GM03348 (cell line): ENCODE measurements at places on chromosomes 11 and 22.

GRCh38 chr11:101574886-101575285, 8.9 kb downstream of the TRPC6 start:
- DNase-seq, result no peak

- no peak for DNase-seq
Measured at GRCh38 chr11:93143800-93144199, 54.0 kb downstream of the SLC36A4 start.

GRCh38 chr22:35313311-35314121, 13.8 kb downstream of the TOM1 start:
- peak; percentile 81 for DNase-seq

DNA sequence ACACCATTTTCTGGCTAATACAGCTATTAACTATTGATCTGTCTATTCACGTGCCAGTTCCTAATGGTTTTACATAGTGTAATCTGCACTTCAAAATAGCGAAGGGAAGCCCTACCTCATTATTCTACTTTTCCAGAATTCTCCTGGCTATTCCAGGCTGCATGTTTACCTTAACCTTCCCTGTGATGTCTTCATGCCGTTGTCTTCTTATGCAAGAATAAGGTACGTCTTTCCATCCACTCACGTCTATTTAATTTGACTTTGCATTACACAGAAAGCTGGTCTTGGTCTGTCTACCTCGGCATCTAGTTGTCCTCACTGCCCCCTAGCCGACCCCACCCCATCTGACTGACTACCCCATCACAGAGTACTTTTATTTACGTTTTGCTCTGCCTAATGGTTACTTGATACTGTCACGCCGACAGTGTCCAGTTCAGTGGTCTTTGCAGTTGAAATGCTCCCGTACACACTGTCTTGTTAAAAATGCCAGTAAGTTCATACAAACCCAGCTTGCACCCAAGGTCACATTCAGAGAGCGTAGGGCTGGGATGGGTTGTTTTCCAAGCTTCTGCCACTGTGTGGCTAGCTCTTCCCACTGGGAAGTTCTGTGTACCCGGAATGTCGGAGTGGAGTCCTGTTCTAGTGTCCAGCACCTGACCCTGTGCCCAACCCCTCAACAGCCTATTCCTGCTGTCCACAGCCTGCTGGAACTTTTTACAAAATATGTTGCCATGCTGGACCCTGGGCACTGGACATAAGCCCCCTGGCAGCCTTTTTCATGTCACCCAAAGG, 15.0 kb downstream of the NEAT1 start:
- DNase-seq, result no peak

GRCh38 chr22:26806445-26807175, 149.2 kb downstream of the MIAT start:
- no peak for DNase-seq

GRCh38 chr11:3122775-3123201, 42.3 kb downstream of the OSBPL5 start:
- DNase-seq, result no peak

- no peak for DNase-seq
Measured at GRCh38 chr11:72764503-72764902, 12.3 kb upstream of the ARAP1 start.

DNA sequence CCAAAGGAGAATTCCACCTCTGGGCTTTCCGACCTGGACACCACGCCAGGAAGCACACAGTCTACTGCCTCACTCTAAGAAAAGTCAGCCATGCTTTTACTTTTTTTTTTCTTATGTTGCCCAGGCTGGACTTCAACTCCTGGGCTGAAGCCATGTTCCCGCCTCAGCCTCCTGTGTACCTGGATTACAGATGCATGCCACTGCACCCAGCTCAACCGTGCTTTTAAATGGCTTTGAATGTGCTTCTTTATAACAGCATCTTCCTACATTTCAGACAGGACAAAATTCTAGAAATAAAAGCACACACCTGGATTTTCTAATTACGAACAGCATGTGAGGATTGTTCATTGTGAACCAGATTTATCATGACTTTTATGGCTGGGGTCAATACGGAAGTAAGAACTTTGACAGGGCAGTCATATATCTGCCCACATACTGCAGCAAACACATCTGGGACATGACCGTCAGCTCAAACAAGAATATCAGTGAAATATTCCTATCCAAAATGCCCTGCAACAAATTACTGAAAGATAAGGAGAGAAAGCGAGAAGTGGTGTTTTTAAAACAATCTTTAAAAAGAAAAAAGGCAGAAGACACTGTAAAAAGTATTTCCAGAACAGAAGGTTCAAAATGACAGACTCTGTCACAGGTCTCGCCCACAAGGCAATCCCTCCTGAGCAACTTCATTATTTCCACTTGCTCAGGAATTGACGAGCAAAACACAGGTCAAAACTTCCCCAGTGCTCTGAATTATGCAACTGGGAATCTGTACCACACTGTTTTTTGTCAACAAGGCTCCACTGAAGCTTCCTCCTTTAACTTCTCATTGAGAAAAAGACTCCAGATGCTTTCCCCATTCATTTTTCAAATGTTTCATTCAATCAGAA, 42.1 kb downstream of the PACSIN2 start:
- no peak for DNase-seq

DNA sequence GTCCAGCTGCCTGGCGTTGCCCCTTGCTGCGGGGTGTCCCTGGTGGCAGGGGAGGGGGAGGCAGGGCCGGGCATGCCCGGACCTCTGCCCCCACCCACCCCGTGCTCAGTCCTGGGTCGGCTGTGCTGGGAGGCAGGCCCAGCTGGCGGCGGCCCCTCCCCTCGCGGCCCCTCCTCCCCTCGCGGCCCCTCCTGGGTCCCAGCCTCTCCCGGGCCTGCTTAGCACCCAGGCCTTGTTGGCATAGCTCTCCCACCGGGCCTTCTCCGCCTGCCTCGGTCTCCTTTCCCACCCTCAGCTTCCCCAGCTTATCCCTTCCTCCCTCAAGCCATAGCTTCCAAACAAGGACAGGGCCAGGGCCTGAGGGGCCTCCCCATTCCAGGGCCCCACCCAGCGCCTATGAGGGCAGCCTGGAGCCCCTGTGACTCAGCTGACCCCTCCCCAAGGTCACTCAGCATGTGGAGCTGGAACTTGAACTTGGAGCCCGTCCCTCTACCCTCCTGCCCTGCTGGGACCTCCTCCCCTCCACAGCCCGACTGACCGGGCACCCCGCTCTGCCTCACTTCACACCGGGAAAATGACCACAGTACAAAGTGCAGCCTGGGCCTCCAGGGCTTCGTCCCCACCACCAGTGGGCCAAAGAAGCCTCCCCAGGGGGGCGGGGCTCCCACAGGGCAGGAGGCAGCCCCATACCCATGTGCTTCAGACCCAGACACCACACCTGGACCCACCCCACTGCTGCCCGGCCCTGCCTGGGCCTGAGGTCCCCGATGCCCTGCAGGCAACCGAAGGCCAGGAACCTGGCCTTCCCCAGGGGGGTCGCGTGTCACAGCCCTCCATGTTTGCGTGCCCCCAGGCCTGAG, 1.2 kb downstream of the EPS8L2 start:
- peak; percentile 91 for DNase-seq
